Esophagus squamous epithelium (tissue), 5 donors: ENCODE measurements at places on chromosomes 2 and 18.

- DNase-seq, result no peak
These were observed 15.8 kb upstream of the PRSS56 start for GRCh38 chr2:232504438-232504837.

- no peak for DNase-seq
These were observed 49.4 kb downstream of the TGOLN2 start for GRCh38 chr2:85278361-85278760.

DNA sequence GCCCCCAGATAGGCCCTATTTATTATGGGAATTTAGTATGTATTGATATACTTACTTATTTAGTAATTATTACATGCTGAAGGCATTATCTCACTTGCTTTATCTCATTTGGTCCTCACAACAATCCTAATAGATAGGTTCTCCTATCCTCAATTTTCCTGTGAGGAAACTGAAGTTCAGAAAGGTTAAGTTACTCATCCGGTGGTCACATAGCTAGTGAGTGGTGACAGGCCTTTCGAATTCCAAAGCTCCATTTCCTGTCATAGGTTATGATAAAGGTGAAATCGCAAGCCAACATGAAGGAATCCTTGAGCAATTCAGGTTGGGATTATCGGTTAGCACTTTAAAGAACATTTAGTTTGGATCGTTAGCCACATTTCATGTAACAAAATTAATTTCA is 33.3 kb downstream of the NAB1 start:
- no peak for DNase-seq

- DNase-seq, result no peak
These were observed 49.6 kb downstream of the HYCC2 start for GRCh38 chr2:201021914-201022313.

DNA sequence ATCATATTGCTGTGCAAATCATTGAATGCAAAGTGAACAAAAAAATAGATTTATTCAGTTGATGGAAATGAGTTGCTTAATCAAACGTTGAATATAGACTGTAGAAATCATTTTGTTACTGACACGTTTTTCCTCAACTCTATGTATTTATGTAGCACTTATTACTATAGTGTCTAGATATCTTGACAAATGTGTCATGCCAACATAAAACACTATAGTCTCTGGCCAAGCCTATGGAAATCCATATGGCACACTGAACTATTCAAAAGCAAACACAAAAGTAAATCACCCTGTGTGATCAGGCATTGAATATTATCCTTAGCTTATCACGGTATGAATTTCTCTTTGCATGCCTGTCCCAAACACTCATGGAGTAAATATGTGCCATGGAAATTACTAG is 131.3 kb downstream of the ZNF804A start:
- no peak for DNase-seq
